ENCODE measurements at places on chromosomes 1 and 21. TPM values are rescaled to one million over a fixed set of nuclear protein-coding genes. Genes with fewer than 3 reads are reported as not detected.

TCHHL1 gene
- total RNA-seq = not detected

GFI1 gene
- 0.36 TPM for total RNA-seq

HTR1D gene
- total RNA-seq = not detected

TXLNA gene
- 39.1 TPM for total RNA-seq

Measured in sigmoid colon (tissue), 7 donors.